Caudate nucleus (tissue), 63 donors: ENCODE measurements at places on chromosomes 5 and 9.

GRCh38 chr9:32351845-32352244, 32.6 kb upstream of the ACO1 start:
- no peak for DNase-seq

- DNase-seq, result no peak
Measured at GRCh38 chr5:6786786-6787495, 73.7 kb downstream of the TENT4A start.

GRCh38 chr9:87805259-87805658, 77.4 kb upstream of the SPATA31E1 start:
- no peak for DNase-seq

DNA sequence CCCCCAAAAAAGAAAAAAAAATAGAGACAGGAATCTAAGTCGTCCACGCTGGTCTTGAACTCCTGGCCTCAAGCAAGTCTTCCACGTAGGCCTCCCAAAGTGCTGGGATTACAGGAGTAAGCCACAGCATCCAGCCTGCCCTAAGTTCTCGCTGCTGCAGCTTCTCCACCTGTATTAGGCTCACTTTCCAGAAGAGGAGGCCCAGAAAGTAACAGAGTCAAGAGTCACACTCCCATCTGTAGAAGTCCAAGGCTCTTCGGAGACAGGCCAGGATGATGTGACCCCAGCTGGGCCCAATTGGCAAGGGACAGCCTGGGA, 1.8 kb downstream of the EEIG1 start:
- no peak for DNase-seq

- DNase-seq, result no peak
Measured at GRCh38 chr9:88533951-88534455, 975 bp upstream of the NXNL2 start.

GRCh38 chr9:72030767-72031166, 29.6 kb downstream of the C9orf57 start:
- no peak for DNase-seq

GRCh38 chr5:113325054-113325453, 109.7 kb downstream of the TSSK1B start:
- DNase-seq, result no peak

- DNase-seq, result no peak
Measured at GRCh38 chr9:108119530-108120113, 630.1 kb upstream of the KLF4 start.

DNA sequence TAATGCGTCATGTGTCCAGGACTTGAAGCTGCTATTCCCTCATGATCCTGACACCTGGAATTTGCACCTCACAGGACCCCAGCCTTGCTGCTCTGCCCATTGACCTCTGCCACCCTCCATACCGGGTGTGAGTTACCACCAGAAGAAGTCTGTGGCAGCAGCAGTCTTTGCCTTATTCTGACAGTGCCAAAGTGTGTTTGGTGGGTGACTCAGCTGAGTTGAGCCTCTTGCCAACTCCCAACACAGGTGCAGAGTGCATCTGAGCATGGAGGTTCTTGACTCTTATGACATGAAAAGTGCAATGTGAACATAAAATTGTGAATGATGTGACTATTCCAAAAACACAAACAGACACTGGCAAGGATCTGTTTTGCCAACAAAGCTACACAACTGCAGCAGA, 1166.5 kb upstream of the CDH18 start:
- DNase-seq, result no peak

GRCh38 chr9:136403915-136404800, 4.2 kb upstream of the SNAPC4 start:
- DNase-seq, result no peak

DNA sequence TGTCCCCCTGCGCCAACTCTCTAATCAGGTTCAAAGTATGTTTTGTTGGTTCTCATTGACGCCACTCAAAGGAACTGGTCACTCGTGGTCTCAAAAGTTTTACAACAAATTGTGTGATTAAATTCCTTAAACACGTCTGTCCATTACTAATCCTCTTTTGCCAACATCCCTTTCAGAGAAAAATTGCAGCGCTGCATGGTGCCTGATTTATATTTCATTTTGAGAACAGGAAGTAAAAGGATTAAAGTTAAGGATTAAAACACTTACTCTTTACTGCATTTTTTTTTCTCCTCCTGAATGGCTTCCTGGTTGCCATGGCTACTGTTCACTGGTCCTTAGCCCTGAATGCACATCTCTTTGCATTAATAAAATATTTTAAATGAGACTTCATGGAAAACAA, 383.5 kb downstream of the GLIS3 start:
- no peak for DNase-seq

- DNase-seq, result peak; percentile 35
Measured at GRCh38 chr5:10524376-10525123, 39.3 kb upstream of the ANKRD33B start.

DNA sequence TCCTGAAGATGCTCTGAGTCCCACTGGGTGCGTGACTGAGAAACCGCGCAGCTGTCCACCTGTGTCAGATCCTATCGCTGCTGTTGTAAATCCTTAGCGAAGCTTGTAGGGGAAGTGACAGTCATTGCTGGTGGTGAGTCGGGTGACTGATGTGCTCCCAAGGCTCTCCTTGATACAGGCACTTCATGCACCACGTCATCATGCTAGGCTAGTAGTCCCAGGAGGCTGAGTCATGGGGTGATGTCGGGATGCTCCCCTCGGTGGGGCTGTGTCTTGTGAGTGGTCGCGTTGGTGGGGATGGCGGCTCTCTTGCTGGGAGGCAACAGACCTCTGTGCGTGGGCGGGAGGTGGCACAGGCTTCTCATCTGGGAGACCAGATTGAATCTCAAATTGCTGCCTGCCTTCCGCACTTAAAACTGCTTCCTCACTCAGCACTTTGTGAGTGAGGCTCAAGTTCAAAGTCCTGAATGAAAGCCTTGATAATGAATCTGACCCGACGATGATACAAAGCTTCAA, 84.7 kb downstream of the CSNK1A1 start:
- no peak for DNase-seq

DNA sequence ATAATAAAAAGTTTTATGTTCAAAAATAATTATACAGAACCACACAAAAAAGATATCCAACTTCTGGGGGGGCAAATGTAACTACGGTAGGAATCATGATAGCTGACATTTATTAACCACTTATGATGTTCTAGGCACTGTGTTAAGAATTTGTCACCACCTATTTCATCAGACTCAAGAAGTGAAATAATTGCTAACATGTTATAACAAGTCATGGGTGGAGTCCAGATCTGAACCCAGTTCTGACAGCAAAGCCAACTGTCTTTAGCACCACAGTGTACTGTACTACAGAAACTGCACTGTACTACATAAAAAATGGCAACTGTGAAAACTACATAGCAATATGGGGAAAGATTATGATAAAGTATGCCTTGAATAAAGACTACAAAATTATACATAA, 3.0 kb upstream of the SAP30L start:
- no peak for DNase-seq

DNA sequence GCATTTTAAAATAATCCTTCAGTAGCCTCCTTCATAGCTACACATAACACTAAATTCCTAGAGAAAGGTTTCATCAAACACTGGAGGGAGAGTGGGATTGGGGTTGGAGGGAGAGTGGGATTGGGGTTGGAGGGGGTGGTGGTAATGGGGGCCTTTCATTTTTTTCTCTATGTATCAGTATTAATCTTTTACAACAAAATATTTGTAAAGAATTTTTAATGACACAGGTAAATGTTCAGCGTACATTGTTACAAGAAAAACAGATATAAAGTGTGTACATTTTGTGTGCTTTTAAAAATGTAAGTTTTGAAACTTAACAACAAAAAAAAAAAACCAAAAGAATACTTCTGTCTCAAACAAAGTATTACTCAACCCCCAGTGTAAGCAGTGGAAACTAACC, 266.4 kb downstream of the DENND1A start:
- no peak for DNase-seq

- no peak for DNase-seq
Measured at GRCh38 chr5:107556575-107556974, 114.2 kb downstream of the EFNA5 start.

GRCh38 chr5:88924330-88924657, 41.3 kb upstream of the MEF2C start:
- no peak for DNase-seq

- no peak for DNase-seq
Measured at GRCh38 chr9:105541838-105542237, 16.1 kb upstream of the FKTN start.

DNA sequence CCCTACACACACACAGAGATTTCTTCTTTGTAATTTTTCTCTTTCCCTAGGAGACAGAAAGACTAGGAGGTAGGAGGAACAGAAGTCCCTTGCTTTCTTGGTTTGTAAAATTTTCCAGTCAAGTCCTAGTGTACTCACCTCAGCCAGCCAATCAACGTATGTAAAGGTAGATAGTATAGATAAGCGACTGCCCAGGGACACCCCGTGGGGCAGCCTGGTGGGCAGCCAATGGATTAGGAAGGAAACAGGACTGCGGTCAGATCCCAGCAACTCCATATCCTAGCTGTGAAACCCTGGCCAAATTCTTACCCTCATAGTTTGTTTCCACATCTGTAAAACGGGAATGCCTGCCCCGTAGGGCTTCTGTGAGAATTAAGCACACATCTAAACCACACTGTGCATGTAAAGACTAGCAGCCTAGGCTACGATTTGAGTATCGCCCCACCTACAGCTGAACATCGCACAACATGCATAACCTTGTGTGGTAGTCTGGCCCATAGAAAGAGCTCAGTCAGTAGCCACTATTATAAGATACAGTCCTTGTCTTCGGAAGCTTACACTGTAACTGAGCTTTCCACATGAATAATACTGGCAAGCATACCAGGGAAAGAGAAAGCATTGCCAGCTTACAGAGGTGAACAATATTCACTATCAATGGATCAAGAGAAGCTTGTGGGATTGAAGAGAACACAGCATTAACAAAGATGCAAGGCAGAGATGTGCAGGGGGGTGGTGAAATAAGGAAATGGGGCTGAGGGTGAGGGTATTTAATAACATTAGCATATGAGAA, 353.4 kb upstream of the PANK3 start:
- no peak for DNase-seq

DNA sequence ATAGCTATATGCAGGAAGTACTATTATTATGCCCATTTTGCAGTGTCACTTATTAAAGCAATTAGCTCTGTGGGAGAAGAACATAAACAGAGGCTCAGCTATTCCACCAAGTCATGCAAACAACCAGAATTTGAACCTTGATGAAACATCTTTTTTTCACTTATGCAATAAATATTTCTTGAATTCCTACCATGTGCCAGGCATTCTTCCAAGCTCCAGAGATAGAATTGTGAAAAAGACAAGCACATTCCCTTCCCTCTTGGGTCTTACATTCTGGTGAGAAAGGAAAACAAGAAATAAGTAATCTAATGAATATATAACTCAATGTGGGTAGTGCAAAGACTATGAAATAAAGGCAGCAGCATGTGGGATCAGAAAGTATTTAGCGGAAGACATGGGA, 32.1 kb upstream of the ADRB2 start:
- no peak for DNase-seq

GRCh38 chr5:127370631-127371030, 80.0 kb downstream of the MEGF10 start:
- DNase-seq, result no peak

DNA sequence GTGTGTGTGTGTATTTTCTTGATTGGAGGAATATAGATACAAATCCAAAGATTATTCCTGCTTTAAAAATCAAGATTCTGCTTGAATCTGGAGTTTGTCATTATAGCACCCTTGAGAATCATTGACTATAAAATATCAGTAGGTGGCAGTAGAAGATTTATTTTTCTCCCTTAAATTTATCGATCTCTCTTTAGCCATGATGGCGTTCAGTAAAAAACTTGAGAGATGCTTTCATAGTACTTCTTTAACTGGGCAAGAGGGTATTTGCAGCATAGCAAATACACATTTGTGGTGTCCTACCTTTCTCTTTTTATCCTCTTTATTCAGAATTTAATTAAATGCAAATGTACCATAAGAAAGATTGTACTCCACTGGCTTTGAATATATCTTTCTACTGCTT, 307.7 kb downstream of the ADGRV1 start:
- no peak for DNase-seq

DNA sequence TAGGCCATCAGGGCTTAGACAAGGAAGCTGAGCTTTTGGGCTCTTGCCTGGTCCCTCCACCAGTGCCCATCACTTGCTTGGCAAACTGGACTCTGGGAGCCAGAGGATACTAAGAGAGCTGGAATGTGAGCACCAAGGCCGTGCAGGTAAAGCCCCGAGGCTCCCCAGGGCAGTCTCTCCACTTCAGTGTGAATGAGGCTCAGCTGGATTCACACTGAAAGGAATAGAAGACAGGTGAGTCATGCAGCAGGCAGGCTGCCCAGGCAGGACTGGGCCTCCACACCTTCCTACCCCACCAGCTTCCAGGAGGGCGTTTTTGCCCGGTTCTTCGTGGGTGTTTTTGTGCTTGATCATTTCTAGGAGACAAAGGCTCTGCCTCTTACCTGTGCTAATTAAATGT, 7.3 kb upstream of the CTSV start:
- peak; percentile 3 for DNase-seq

DNA sequence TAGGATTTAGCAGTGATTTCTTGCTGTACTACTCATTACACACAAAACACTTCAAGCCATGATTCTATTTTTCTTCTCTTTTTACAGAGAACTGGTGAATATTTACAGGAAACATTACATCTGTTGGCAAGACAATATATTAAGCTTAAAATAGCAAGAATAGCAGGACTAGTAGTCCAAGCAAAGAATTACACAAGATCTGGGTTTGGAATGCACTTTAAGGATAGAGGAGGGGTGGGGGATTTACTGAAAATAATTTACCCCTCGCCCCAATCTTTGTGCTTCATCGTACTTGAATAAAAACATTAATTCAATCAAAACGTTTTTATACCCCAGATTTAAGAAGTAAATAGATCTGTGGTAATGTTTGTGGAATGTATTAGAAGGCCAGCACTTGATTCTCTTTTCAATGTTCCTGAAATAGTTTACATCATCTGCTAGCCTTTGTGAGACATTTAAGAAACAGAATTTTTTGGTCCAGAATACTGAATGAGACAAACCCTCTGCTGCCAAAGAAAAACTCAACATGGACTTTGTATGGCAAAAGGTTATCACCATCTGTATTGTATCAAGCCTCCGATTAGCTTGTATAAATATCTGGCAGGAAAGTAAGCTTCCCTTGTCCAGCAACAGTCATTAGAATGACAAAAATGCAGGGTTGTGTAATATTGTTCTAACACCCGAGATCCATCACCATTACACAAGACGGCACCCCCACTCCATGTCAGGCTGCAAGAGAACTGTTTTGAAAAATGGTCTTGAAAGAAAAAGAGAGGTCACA, 23.8 kb downstream of the SVEP1 start:
- DNase-seq, result no peak

DNA sequence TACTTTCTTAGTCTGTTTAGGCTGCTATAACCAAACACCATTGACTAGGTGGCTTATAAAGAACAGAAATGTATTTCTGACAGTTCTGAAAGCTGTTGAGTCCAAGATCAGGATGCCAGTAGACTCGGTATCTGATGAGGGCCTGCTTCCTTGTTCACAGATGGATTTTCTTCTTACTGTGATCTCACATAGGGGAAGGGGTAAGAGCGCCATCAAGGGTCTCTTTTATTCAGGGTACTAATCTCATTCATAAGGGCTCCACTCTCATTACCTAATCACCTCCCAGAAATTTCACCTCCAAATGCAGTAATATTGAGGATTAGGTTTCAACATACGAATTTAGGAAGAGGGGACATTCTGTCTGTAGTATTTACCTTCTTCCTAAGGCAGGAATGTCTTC, 384.0 kb upstream of the DMAC1 start:
- no peak for DNase-seq

- DNase-seq, result no peak
Measured at GRCh38 chr9:34691936-34692315, 850 bp upstream of the CCL19 start.
